ENCODE measurements at places on chromosomes 12 and 14. TPM values are rescaled to one million over a fixed set of nuclear protein-coding genes. Genes with fewer than 3 reads are reported as not detected.

The RNASE1 gene
- total RNA-seq = 201 TPM

The DAO gene
- 0.41 TPM for total RNA-seq

DNA sequence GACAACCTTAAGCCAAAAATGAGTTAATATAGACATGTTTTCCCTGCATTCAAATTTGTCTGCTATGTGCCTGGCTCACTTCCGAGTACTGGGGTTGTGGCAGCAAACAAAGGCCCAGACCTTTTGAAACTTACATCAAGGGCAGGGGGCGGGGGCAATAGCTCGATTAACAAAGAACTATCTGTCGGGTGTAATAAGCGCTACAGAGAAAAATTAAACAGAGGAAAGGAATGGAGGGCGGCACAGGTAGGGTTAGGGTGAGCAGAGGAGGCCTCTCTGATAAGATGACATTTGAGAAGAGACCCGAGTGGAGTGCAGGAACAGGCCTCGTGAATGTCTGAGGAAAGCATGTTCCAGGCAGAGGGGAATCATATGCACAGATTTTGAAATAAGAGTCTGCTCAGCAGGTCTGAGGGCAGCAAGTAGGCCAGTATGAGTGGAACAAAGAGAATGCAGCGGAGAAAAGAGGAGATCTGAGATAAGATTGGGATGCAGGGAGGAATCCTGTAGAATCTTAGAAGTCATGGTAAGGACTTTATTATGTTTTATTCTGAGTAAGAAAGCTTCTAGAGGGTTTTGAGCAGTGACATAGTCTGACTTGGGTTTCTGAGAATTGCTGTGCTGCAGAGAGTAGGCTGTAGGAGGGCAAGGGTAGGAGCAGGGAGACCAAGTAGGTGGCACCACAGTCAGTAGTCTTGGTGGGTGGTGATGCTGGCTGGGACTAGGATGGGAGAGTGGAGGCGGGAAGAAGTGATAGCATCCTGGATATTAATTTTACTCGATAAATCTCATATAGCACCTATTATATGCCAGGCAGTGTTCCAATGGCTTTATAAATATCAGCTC lies 52.6 kb downstream of the BICDL1 start:
- no peak for DNase-seq
- H3K4me1 ChIP-seq = peaks cover 2% of the 10 kb centered on the region
- no peaks in the 10 kb centered on the region for H3K27me3 ChIP-seq
- no peak overlapping the region for H3K27ac ChIP-seq
- H3K4me3 ChIP-seq = no peak overlapping the region
- no peaks in the 10 kb centered on the region for H3K36me3 ChIP-seq

The NXPH4 gene
- 0.16 TPM for total RNA-seq

The KRT78 gene
- not detected for total RNA-seq

The GPR84 gene
- 1.7 TPM for total RNA-seq

DNA sequence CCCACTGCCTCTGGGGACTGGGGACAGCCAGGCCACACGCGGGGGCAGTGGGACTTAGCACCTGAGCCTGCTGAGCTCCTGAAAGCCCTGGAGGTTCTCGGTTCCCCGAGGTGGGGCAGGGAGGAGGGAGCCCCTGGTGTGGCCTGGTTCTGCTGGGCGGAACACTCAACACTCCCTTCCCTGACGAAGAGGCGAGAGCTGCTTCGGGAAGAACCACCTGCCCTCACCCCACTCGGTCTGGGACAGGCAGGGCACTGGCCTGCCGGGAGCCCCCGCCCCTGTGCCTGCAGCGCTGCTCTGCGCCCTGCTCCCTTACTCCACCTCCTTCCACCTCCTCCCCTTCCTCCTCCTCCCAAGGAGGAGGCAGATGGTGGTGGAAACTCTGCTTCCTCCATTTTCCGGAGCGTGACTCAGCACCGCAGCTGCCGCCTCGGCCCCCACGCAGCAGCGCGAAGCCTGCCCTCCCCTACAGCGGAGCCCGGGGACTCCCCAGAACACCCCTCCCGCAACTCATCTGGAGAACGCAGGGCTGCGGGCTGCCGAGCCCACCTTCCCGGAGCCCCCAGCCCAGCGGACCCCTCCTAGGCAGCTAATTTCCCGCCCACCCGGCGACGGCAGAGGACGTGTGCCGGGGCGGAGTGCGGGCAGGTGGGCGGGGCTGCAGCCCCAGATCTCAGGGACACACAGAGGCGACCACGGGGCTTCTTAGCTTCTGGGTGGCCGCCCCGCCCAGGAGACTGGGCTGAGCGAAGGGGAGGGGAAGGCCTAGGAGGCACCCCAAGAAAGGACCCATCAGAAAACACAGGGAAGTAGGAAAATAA lies 11.7 kb upstream of the INF2 start:
- no peaks in the 10 kb centered on the region for H3K27me3 ChIP-seq

The CSRP2 gene
- 40.8 TPM for total RNA-seq

GRCh38 chr12:48216785-48217184 lies 13.7 kb upstream of the OR10AD1 start:
- no peaks in the 10 kb centered on the region for H3K27me3 ChIP-seq
- H3K36me3 ChIP-seq = no peaks in the 10 kb centered on the region
- DNase-seq = no peak
- no peaks in the 10 kb centered on the region for H3K4me1 ChIP-seq
- no peak overlapping the region for H3K27ac ChIP-seq

The TCTN2 gene
- 31.6 TPM for total RNA-seq

GRCh38 chr12:43662736-43663135 lies 95.9 kb downstream of the PUS7L start:
- no peaks in the 10 kb centered on the region for H3K4me1 ChIP-seq
- no peak for DNase-seq
- H3K27ac ChIP-seq = no peak overlapping the region
- H3K4me3 ChIP-seq = no peak overlapping the region
- no peaks in the 10 kb centered on the region for H3K36me3 ChIP-seq
- H3K27me3 ChIP-seq = no peaks in the 10 kb centered on the region

DNA sequence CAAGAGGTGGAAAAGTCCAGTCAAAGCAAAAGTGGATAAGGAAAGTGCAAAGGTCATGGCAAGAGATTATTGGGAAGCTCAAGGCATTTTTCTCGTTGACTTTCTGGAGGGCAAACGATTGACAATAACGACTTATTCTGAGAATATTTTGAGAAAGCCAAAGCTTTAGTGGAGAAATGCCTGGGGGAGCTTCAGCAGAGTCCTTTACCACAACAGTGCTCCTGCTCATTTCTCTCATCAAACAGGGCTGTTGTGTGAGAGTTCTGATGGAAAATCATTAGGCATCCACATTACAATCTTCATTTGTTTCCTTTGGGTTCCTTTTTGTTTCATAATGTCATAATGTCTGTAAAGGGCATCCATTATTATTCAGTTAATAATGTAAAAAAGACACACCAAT lies 26.9 kb downstream of the PRB3 start:
- H3K27ac ChIP-seq = no peak overlapping the region
- no peak for DNase-seq
- H3K36me3 ChIP-seq = no peaks in the 10 kb centered on the region

GRCh38 chr12:15848606-15849005 lies 33.6 kb upstream of the STRAP start:
- H3K36me3 ChIP-seq = no peaks in the 10 kb centered on the region
- no peak for DNase-seq
- H3K4me3 ChIP-seq = no peak overlapping the region
- no peaks in the 10 kb centered on the region for H3K4me1 ChIP-seq

DNA sequence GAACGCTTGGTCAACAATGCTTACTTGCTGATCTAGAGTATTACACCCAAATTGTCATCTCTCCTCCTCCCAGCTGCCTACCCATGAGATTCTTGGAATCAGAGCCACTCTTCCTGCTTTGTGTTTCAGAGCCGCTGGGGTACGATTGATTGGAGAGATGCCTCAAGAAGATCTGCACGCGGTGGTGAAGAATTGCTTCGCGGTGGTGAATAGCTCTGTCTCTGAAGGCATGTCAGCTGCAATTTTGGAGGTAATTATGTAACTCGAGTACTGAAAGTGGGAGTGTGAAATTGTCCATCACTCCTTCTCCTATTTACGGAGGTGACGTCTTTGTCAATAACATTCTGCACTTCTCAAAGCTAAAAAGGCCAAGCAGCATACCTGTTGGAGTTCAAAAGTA lies 93.9 kb downstream of the GLT1D1 start:
- H3K4me3 ChIP-seq = no peak overlapping the region
- no peak overlapping the region for H3K27ac ChIP-seq

The ADSS1 gene
- total RNA-seq = 7.5 TPM

The CACNA1C gene
- 17.4 TPM for total RNA-seq

DNA sequence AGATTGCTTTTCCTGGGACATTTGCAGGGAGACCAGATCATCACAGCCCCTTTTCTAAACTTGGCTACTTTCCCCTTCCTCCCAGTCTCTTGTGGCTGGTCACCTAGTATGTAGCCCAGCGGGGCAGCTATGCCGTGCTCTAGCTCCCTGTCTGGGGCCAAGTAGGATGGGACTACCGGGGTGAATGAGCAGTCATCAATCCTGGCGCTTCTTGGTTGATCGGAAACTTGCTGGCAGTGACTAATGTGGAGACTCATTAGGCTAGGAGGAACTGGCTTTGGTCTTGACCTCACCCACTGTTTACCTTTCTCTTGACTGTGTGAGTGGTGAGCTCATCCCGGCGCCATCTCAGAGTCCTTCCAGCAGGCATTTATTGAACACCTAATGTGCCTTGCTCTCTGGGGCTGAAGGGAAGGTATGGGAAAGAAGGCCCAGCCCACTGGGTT lies 15.9 kb downstream of the PLEKHG3 start:
- H3K36me3 ChIP-seq = no peaks in the 10 kb centered on the region
- H3K27ac ChIP-seq = peak overlapping the region; percentile 91
- no peaks in the 10 kb centered on the region for H3K27me3 ChIP-seq

The CLMN gene
- 151 TPM for total RNA-seq

- H3K4me3 ChIP-seq = no peak overlapping the region
- DNase-seq = no peak
Measured at GRCh38 chr12:50415899-50416479, 15.3 kb downstream of the LARP4 start.

- H3K4me1 ChIP-seq = no peaks in the 10 kb centered on the region
- no peak overlapping the region for H3K4me3 ChIP-seq
- DNase-seq = no peak
- H3K27me3 ChIP-seq = no peaks in the 10 kb centered on the region
- no peak overlapping the region for H3K27ac ChIP-seq
Measured at GRCh38 chr14:31286456-31287293, 79.1 kb upstream of the HECTD1 start.

DNA sequence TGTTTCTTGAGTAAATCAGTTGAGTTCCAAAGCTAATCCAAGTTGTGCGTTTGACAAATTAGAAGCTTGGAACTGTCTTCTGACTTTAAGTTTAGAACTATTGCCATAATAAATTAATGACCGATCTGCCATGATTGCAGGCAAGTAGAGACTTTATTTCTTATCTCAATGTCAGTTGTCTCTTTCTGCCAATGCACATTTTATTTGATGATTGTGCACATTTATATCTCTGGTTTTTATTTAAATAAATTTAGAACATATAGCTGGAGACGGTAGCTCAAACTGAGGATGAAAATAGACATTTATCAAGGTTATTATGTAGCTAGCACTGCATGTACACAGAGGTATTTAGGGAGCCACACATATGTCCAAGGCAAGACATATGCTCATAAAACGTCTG lies 34.1 kb downstream of the SLCO1B1 start:
- no peak overlapping the region for H3K4me3 ChIP-seq
- no peak overlapping the region for H3K27ac ChIP-seq
- H3K27me3 ChIP-seq = no peaks in the 10 kb centered on the region

The CCNK gene
- 40.6 TPM for total RNA-seq

DNA sequence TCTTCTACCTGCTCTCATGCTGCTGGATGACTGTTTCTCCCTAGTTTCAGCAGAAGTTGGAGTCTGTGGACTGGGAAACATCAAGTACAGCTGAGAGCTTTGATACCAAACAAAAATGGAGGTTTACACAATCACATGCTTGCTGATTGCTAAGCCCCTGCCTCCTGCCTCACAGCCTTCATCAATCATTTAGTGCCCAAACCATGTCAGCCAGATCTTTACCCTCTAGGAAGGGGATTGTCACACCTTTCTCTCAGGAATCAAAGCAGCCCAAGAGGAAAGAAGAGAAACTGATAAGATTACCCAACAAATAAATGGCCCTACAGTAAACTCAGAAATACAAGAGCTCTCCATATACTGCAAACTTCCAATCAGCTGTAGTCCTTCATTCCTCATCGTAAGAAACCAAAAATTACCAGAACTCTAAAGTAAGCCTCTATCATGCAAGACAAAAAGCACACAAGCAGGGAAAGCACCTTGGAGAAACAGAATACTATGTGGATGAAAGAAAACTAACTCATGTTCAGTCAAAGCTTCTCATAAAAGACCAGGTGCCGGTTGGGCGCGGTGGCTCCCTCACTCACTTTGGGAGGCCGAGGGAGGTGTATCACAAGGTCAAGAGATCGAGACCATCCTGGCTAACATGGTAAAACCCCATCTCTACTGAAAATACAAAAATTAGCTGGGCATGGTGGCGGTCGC lies 63.6 kb upstream of the RESF1 start:
- no peak overlapping the region for H3K4me3 ChIP-seq
- H3K36me3 ChIP-seq = no peaks in the 10 kb centered on the region
- peaks cover 4% of the 10 kb centered on the region for H3K4me1 ChIP-seq
- no peak overlapping the region for H3K27ac ChIP-seq

The KIF5A gene
- 1.3 TPM for total RNA-seq

DNA sequence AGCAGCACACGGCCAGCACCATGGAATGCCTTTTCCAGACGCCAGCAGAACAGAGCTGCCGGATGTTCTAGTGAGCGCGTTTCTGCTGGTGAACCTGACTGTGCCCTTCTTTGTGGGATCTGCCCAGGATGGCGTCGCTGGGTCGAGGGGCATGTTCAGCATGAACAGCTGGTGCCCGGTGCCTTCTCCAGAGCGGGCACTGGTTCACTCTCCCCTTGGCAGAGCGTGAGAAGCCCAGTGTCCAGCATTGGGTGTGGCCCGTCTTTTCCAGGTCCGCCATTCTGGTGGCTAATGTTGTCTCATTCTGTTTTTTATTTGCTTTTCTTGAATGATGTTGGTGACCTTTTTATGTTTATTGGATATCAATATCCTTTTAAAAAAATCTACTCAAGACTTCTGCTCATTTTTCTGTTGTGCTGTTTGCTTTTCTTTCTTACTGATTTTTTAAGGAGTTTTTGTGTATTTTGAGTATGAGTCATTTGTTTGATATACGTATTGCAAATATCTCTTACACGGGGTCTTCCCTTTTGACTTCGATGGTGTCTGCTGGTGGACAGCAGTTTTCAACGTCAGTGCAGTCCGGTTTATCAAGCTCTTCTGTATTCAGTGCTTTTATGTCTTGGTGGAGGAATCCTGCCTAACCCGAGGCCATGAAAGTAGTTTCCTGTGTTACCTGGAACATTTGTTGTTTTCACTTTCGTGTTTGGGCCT lies 74.3 kb downstream of the ADGRD1 start:
- no peak overlapping the region for H3K27ac ChIP-seq
- H3K4me3 ChIP-seq = no peak overlapping the region
- no peaks in the 10 kb centered on the region for H3K36me3 ChIP-seq
- H3K4me1 ChIP-seq = no peaks in the 10 kb centered on the region

DNA sequence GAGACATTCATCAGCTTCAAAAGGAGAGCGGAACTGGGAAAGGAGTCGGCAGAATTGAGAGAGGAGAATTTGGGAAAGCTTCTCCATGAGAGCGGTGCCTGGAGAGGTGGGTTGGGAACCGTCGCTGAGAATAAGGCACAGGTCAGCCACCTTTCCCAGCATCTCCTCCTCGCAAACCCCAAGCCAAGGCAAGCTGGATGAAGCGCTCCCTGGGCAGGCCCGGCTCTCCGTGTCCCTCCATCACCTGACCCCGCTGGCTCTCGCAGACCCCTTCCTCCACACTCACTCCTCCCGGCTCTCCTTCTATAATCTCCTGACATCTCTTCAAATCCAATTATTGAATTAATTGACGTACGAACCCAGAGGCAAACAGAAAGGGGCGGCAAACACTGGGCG lies 18.9 kb upstream of the ATP5MC2 start:
- DNase-seq = no peak
- H3K36me3 ChIP-seq = no peaks in the 10 kb centered on the region
- no peak overlapping the region for H3K27ac ChIP-seq
- H3K4me3 ChIP-seq = no peak overlapping the region
- peaks cover 5% of the 10 kb centered on the region for H3K4me1 ChIP-seq

All from kidney (tissue), 22 donors.